ENCODE measurements at places on chromosomes 6 and 20.

DNA sequence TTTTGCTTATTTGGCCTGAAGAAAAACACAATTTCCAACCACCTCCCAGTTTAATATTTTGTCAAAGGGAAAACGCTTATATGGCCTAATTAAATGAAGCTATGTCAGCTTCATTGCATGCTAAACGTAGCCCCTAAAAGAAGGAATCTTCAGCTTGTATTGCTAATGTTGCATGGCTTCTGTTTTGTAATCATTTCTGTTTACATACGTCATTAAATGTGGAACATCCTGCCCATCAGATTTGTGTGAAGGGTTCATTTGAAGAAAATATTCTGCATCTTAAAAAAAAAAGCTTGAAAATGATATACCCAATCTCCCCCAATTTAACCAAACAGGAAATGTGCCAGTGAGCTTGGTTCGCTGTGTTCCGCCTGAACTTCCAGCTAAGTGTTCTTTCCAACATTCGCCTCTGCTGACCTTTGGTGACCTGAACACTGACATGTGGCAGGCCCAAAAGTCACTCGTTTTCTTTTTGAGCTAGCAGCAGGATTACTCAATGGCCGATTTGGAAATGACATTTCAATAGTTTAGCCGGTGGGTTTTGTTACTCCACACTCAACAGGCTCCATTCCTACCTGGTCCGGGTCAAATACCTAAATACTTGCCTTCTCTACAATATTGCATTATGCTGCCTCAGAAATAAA is 12.7 kb upstream of the SIRT5 start:
- DNase-seq = no peak

DNA sequence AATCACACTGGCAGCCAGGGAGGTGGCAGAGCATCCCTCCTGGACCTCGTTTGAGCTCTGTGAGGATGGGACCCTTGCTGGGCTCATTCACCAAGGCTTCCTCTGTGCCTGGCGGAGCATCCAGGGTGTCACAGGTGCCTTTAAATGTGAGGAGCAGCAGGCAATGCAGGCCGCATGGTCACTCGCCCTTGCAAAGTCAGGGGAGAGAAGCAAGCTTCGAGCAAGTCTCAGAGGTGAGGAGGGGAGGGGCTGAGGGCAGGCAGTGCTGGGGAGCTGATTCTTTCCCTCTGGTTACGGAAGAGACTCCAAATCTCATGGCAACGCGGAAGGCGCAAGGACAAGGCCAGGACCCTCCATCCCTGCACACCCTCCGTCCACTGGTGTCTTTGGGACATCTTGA is 182.7 kb upstream of the PMEPA1 start:
- no peak for DNase-seq

DNA sequence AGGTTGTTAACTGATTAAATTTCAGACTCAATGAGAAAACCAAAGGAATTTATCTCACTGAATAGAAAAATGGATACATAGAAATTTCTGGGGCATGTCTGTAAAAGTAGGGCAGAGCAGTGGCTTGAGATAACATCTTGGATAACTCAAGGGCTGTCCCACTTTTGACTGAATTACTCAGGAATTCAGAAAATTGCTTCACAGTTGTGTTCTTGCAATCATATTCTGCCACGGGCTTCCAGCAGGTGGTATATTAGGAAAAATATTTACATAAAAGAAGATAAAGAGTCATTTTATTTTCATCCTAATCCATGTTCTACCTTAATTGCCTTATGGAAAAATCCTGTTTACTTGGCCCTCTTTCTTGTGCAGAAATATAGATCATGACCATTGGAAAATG is 156.4 kb upstream of the AKIRIN2 start:
- DNase-seq = no peak

- DNase-seq = no peak
These were observed 72.1 kb downstream of the GFOD1 start for GRCh38 chr6:13415283-13415682.

DNA sequence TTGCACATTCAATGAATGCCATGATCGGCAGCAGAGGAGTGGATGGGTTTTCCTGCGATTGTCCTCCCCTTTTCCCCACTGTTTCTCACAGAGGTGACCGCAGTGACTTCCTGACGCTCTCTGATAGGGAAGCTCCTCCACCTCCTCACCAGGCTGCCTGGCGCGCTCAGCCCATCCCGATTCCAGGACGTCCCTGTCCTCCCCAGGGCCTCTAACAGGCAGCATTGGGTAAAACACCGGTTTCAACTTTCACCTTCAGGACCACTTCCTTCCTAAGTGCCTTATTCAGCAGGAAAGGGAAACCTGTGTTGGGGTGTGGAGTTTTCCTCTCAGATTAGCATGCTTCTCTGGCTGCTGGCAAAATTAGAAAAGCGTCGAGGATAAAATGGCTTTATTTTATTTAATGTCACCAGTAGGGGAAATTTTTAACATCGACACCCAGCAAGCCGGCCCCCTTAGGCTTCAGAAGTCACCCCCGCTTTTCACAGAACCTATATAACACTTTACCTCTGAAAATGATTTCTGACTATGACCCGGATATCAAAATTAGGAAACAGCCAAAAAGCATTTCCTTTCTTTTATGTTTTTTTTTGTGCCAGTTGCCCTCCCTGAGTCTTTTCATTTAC is 570.4 kb upstream of the GJE1 start:
- no peak for DNase-seq

- peak; percentile 8 for DNase-seq
These were observed 198.7 kb downstream of the RIMS1 start for GRCh38 chr6:72084992-72085569.

GRCh38 chr6:28488916-28489365 is 26.7 kb downstream of the GPX6 start:
- DNase-seq = no peak

DNA sequence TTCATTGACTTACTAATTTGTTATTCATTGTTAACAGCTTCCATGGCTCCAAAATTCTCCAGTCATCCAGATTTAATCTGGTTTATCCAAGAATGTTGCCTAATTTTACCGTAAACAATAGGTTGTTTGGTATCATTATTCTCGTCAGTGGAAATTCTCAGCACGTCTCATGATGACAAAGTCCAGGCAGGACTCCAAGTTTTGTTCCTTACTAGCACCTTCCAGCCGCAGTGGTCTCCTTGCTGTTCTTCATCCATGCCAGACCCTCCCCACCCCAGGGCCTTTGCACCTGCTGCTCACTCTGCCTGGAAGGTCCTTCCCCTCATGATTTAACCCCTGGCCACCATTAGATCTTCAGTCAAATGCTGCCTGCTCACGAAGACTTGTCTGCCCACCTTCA is 48.1 kb upstream of the NAA20 start:
- DNase-seq = no peak

DNA sequence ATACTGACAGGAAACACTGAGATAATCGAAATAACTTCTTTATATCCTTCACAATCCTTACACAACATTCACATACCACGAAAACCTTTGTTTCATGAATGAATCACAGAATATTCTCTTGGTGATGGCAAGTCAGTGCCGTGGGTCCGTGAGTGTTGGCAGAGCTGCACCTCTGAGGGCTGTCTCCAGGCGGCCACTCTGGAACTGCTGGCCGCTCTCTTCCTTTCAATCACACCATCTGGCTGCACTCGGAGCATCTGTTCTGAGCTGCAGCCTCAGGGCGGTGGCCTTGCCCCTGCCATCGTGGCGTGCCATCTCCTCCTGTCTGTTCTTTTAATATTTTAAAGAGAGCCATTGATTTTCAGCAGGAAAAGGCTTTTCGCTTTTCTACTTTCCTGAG is 129.4 kb upstream of the AFDN start:
- DNase-seq = no peak

DNA sequence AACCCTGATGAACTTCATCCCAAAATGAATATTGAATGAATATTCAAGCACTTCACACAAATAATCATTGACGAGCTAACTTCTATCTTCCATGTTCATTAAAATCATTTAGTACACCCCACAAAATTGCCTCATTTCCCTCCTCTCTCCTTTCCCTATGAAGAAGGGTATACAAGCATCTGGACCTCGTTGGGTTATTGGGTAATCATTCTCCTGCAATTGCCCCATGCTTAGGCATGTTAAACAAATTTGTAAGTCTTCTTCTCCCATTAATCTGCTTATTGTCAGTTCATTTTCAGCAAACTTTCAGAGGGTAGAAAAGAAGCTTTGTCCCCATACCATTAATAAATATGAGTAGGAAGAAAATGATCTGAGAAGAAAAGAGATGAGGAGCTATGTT is 27.6 kb downstream of the PRKN start:
- DNase-seq = no peak

DNA sequence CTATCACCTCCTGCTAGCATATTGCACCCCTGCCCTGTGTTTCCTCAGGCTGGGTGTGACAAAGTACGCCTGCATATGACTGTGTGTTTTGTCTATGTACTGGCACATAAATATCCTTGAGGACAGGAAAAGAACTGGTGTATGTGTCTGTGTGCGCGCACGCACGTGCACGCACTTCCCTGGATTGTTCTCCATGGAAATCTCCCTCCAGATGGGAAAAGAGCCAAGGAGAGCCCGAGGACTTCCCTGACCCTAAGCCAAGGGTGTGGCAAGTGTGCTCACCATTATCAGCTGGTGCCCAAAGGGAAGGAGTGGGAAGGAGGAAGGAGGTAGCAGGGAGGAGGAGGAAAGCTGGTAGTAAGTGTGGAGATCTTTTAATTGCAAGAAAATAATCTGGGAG is 117.6 kb downstream of the HIVEP2 start:
- DNase-seq = no peak

GRCh38 chr20:709423-709822 is 33.8 kb upstream of the SCRT2 start:
- peak; percentile 94 for DNase-seq

- no peak for DNase-seq
These were observed 84.3 kb upstream of the MRPS10 start for GRCh38 chr6:42301986-42302385.

DNA sequence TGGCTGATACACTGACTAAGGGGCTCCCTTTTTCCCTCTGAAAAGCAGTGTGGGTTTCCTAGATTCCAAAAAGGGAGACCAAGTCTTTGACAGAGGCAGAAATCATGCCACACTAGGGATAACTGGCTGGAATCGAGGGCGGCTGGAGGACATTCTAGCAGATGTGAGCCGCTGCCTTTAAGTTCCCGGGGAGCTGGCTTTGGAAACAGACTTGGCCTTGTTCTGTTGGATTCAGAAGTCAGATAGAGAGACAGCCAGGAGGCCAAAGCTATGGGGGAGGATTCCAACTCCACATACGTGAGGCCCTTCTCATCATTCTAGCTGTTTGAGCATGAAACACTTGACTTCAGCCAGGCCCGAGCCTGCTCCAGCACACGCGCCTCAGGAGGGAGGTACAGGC is 109.9 kb upstream of the FOXC1 start:
- DNase-seq = no peak

GRCh38 chr6:150881911-150882481 is 16.5 kb downstream of the MTHFD1L start:
- DNase-seq = peak; percentile 37

DNA sequence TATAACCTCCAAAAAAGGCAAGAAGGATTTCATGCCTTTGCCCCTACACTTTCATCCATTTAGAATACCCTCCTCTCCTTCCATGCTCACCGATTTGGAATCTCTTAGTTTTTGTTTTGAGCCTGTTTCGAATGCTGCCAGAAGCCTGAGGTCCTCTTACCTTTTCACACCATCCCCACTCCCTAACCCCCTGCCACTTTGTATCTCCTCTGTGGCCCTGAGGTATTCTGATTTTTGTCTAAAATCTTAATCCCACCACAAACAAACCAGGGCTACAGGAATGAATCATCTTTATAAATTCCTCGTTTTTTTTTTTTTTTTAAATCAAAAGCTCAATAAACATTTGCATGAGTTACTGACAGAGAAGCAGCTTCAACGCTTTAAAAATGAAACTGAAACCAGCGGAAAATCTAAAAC is 1.6 kb upstream of the RPS12 start:
- DNase-seq = no peak

DNA sequence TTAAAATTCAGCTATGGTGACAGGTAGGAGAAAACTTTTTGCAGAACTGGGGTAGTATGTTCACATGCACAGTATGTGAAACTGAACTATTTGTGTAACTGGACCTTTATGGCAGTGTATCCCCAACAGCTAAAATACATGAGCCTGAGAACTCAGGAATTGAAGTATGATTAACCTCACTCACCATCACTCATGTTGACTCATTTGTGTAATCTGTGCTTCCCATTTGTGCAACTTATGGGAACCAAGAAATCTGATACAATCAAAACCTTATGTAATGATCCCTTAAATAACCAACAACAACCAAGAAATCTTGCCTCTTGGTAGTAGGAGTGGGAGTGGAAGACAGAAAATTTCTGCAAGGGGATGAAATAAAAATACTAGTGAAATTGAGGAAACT is 674.9 kb downstream of the HDGFL1 start:
- no peak for DNase-seq

Data from NCI-H345 (cell line).